ENCODE measurements at places on chromosomes 16 and 17.

DNA sequence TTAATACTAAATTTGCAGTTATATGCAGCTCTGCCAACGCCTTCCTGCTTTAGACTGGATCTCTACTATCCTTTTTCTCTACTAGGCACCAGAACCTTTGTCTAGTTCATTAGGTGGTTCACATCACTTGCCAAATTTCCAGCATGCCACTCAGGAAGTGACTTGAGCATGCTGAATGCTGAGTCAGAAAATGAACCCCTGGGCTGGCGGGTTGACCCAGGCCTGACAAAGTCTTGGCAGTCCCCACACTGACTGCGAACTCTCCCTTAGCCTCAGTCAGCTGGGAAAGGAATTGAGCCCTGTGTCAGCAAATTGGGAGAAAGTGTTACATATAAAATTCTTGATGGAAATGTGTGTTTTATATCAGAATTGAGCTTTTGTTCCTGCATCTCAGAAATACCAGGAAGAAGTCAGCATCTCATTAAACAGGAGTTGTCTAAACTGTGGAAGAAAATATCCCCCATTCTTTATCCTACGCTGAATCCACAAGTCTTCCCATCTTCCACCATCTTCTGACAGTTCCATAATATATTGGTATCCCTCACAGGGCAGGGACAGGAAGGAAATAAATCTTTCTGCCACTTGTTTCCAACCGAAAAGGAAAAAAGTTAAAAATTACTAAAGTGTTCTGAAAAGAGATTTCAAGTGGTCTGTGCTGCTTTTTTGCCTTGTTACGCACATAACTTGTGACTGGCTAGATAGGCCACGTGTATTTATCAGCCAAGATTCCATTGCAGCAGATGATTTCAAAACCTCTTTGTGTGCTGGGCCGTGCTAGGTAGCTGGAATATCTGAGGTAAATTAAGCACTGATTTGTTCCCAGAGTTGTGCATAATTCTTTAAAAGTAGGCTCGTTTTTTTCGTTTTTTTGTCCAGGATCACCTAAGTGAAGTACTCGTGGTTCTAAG is 16.7 kb upstream of the SLC12A3 start:
- peak; percentile 53 for DNase-seq

DNA sequence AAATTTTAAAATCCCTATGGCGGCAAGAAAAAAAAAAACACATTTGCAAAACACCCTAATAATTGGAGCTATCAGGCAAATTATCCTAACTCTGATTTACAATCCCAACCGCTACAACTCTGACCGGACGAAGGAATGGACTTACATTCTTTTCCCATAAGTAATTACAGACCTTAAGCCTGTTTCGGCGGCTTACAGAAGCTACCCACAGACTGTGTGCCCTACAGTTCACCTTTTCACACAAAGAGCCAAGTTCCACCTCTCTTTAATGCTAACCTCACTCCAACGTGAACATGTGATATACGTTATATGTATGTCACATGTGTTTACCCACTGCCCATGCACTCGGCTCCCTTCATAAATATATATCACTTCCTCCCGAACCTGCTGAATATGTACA is 8.7 kb upstream of the MEAK7 start:
- DNase-seq = no peak

- no peak for DNase-seq
Observed at GRCh38 chr16:70659546-70659945, 13.2 kb downstream of the IL34 start.

GRCh38 chr17:7882068-7882467 is 6.5 kb upstream of the CHD3 start:
- no peak for DNase-seq

DNA sequence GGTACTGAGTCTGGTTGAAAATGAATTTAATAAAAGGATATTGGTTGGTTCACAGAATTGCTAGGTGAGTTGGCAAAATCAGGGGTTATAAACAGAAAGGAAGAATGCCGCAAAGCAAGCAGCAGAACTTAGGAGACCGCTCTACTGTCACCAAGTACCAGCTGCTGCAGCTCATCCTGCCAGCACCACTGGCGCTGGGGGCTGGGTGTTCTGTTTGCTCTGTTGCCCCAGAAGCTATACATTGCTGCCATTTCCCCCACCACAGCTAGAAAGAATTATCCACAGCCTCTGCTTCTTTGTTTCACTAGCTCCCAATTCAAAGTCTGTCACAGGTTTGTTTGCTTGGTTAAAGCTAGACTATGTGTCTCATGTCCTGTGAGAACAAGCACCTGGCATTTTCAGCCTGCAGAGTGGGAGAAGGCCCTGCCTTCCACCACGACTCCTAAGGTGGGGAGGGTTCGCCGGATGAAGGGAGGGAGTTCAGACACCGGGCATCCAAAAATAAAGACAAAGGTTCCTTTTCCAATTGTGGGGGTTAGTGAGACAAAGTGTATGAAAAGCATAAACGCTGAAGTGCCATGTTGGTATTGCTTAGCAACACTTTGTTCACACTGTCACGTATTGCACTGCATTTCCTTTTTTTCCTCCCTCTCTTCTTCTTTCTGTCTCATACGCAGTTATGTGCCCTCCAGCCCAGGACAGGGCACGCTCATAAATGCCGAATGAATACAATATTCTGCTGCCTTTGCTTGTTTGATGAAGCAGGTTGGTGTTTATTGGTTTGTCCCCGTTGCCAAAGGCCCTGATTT is 9.6 kb upstream of the CPD start:
- DNase-seq = no peak

- DNase-seq = peak; percentile 81
Observed at GRCh38 chr17:48153691-48154358, 46.3 kb downstream of the SNX11 start.

GRCh38 chr17:63378411-63379375 is 67.4 kb downstream of the CYB561 start:
- DNase-seq = no peak

Measured in left lobe of liver (tissue), 2 donors.